ENCODE measurements at places on chromosomes 3 and 15.
A peak's percentile ranks its signal among the peaks of the same experiment; 100 is the strongest.

- peak; percentile 72 for DNase-seq
Observed at GRCh38 chr3:69012800-69013252, 658 bp downstream of the EOGT start.

DNA sequence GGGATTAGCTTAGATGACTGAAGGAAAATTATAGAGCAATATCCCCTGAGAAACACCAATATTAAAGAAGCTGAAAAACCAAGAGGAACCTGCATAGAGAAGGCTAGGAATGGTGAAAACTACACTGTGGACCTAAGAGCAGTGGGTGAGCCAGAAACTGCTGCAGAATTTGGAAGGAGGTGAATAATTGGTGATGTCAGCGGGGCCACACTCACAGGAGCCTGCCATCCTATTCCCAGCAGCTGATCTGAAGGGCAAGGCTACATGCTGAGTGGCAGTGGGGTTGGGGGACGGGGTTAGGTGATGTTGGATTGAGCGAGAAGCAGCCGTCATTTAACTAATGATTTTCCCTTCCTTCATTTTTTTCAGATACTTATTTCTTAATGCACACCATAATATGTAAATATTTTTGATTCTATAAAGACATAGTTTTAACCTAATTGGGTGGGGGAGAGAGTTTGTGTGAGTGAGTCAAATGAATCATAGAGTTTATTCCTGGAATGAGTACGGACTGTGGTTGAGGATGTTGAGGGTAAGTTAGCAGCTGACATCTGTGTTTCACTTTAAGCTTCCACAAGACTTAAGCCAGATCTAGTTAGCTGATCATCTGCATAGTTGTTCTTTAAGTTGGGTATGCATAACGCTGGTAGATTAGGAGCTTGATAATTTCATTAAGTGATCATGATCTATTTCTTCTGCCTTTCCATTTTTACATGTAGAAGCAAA, 222.8 kb downstream of the PTPRG start:
- no peak for DNase-seq

DNA sequence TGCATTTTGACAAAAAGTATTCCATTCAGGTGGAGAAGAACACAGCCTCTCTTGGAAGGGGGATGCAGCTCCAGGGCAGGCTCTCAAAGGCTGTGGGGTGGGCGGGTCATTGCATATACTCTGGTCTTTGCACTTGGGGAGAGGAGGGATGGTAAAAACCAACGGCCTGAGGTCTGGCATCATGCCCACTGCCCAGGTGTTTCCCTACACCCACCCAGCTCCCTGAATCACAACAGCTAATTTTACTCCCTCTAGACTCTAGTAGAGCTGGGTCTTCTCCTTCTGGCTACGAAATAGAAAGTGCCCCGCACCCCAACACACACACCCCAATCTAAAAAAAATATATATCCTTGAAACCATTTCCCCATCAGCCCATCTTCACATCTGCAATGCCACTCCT, 1.0 kb downstream of the MYLK start:
- peak; percentile 10 for DNase-seq

DNA sequence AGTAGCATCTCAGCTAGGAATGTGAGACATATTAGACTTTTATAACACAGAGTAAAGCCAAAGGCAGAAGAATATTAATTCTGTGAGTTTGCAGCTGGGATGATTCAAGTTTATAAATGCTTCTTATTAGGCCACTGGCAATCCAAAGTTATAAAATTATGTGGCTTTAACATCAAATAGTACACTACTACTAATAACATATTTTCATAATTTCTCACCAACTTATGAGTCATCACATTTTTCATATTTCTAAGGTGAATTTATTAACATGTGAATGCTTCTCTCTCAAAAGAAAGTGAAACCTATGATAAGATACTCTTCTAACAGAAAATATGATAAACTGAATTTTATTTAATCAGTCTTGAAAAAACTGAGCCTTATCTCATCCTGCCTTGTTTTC, 1348.2 kb upstream of the ALCAM start:
- no peak for DNase-seq

GRCh38 chr15:83449937-83450506, 2.9 kb downstream of the SH3GL3 start:
- DNase-seq = no peak

GRCh38 chr3:63863150-63864007, at the start of the genes ATXN7 and THOC7:
ATXN7 (plus strand) TSS chr3:63863867; CDS start chr3:63912599, 48,732 bp downstream.
THOC7 (minus strand) TSS chr3:63863805; CDS start chr3:63863790, 15 bp downstream.
- DNase-seq = peak; percentile 85

DNA sequence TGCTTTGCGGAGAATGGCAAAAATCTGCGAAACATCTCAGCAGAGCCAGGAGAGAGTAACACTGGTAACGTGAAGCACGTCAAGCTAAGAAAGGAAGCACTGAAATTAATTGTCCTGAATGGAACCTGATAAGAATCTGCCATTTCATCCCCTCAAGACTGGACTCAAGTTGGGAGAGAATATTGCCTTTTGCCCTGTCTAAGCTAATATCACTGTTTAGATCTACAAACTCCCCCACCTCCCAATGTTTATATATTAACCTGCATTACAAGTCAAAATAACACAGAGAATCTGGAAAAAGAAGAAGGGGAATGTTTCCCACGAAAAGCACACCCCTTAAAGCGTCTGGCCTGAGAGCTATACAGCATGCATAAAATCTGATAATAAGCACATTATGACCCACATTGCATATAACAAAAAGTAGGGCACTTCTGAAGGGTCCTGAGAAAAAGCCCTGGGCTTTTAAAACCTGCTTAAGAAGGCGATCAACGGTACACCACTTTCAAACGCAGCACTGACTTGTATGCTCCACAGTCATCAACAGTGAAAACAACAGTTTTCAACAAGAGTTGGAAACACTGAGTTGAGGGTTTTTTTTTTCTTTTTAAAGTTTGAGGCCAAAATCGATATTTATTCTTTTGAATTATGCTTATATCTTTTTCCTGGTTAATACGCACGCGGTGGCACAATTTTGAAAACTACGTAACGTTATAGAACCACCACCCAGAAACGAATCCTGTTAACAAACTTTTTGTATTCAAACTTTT, 1.4 kb upstream of the KAT2B start:
- DNase-seq = peak; percentile 56

Data from hematopoietic multipotent progenitor cell treated with erythropoietin and hydrocortisone succinate and interleukin-3 and kit ligand, for 4 days (in vitro differentiated cells).